ENCODE measurements at places on chromosomes 3 and 15.

DNA sequence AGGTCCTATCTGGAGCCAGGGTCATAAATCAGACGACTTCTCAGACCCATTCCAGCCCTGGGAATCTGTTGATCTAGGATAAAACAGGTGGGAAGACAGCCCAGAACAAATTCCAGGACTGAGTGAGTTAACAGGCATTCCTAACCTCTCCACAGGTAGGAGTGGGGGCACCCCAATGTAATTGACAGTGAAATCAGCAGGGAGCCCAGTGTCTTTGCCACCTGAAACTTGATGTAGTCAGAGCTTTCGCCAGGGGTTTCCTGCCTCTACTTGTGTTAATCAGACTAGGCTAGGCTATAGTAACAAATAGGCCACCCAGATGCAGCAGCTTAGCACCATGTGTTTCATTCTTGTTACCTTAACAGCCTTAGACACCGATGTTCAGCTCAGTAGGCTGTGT is 2.7 kb upstream of the HEG1 start:
- no peak for DNase-seq

DNA sequence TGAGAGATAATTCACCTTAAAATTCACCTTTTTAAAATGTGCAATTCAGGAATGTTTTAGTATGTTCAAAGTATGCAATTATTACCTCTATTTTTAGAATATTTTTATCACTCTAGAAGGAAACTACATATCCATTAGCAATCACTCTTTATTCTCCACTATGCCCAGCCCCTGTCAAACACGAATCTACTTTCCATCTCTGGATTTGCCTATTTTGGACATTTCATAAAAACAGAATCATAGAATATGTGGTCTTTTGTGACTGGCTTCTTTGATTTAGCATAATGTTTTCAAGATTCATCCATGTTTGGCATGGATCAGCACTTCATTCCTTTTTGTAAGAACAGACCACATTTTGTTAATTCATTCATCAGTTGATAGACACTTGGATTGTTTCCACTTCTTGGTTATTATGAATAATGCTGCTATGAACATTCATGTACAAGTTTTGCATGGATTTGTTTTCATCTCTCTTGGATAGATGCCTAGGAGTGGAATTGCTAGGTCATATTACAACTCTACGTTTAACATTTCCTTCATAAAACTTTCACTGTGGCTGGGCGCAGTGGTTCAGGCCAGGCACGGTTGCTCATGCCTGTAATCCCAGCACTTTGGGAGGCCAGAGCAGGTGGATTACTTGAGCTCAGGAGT is 12.7 kb downstream of the HMCES start:
- no peak for DNase-seq

DNA sequence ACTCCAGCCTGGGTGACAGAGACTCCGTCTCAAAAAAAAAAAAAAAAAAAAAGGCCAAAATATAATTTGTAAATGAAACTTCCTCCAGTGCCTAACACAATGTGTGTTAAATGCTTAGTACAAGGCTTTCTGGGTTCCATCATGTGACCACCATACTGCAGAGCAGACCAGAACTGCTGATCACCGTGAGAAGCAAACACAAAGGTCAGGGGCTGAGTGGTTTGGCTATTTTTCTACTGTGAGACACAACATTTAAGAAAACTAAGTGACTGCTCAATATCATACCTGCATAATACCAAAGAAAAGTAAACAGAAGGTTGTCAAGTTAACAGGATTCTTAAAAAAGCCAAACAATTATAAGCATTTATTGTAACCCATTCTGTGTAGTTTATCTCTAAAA is 13.2 kb downstream of the ABCC5 start:
- no peak for DNase-seq

- no peak for DNase-seq
Observed at GRCh38 chr3:18061737-18062656, 319.6 kb upstream of the TBC1D5 start.

DNA sequence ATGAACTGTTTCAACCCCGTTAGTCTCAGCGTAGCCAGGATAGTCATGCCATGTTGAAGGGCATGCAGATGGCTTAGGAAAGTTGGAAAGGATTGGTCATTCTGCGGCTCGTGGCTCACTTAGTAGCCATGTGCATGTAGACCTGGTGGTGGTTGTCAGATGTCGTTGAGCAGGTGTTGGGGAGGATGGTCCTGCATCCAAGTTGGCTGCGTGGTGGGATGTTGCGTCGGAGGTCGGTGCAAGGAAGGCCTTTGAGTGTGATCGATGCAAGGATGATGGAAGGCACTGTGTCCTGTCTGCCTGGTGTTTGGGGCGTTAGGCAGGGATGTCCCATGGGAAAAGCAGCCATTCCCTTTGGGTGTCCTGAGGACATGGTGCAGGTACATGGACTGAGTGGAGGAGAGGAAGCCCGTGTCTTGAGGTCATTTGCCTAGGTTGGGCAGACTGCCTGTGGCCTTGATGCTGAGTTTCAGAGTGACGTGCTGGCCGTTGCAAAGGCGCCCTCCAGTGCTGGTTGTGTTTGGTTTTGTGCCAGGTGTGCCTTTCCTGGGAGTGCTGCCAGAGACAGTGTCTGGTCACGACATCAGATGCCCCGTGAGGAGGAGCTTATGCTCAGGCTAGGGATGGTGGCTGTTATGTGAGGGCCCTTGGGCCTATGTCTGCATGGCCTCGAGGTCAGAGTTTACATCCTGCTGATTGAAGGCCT is 103.4 kb downstream of the SNRPN start:
- no peak for DNase-seq

- no peak for DNase-seq
Observed at GRCh38 chr3:123749711-123750110, 134.4 kb downstream of the MYLK start.

DNA sequence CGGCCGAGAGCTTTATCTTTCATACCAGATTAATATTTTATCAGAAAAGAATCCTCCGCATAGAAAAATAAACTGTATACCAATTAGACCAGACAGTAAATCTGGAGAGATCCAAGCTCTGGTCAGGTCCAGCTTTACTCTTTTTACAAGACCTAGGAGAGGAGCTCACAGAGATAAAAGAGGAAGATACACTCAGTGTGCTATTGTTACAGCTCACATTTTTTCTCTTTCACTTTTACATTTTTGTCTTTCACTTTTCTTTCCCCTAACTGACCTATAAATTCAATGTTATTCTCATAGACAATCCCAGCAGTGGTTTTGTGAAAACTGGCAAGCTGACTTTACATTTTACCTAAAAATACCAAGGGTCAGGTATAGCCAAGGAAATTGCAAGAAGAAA is 55.8 kb downstream of the GUCA1C start:
- DNase-seq: no peak

DNA sequence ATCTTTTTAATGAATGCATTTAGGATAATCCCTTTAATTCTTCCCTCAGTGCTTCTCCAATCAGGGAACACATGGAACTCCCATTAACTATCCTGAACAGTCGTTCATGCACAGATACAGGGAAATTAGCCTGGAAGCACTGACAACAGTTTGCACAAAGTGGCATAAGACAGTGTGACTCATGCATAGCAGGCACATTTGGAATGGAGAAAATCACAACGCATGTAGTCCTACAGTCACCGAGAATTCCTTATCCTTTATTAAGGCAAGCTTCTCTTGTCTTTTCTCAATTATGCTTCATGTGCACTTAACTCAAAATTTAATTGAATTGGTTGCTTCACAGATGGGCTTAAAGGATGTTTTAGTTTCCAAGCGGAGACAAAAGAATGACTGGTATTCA is 155.0 kb upstream of the CRBN start:
- DNase-seq: no peak

GRCh38 chr3:196772102-196772501 is 32.4 kb downstream of the PAK2 start:
- no peak for DNase-seq

- DNase-seq: no peak
Observed at GRCh38 chr15:73617913-73618312, 15.3 kb downstream of the NPTN start.

Data from activated CD8-positive, alpha-beta memory T cell treated with anti-CD3 and anti-CD28 coated beads for 1 hour (primary cell).